NCI-H2107 (cell line): ENCODE measurements at places on chromosomes 4 and X.

DNA sequence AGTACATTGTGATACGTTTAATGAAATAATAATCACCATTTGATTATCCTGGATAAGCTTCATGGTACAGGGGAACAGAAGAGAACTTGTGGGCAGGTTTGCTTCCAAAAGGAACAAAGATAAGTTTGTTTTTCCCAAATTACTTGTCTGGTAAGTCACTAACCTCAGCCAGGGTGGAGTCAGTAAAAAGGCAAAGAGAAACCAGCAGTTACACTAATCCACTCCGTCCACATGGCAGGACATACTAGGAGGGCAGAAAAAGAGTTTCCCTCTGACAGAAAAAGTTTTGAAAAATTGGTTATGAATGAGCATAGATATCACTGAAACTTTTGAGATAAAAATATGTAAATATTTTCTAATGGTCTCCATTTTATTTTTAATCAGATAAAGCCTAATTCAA is 285.9 kb downstream of the IL15 start:
- DNase-seq, result no peak

DNA sequence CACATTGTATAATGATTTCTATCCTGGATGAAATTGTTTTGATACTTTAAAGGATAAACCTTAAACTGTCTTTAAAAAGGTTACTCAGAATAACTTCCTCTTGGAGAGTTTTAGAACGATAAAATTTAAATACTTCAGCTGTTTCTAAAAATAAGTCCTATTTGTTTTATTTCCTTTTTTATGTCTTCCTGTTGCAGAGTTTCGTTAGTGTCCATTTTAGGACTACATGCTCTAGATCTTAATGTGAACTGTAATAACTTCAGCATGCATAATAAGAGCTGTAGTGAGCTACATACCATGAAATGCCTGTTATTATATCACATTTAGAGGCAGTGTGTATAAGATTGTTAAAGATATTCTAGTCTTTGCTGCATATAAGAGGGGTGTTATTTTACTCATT is 14.6 kb downstream of the ATP10D start:
- no peak for DNase-seq

DNA sequence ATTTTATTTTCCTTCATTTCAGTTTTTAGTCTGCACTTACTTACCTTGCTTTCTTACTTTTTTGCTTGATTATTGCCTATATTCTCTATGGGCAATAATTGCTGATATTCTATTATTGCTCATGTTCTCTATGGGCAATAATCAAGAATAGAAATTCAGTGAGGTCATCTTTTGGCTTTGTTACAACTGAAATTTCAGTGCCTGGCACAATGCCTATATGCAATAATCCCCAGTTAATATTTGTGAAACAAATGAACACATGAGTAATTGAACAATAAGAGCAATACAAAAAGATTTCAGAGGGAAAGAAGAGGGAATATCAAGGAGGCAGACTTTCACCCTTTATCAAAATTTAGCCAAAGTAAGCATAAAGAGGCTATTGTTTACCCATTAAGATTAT is 48.6 kb upstream of the ARSJ start:
- DNase-seq, result no peak

GRCh38 chrX:23890933-23891332 is 16.8 kb downstream of the APOO start:
- DNase-seq, result no peak

- DNase-seq, result no peak
Observed at GRCh38 chr4:7457201-7458065, 22.7 kb upstream of the PSAPL1 start.

- no peak for DNase-seq
Observed at GRCh38 chr4:109648266-109648996, 54.8 kb downstream of the CASP6 start.

DNA sequence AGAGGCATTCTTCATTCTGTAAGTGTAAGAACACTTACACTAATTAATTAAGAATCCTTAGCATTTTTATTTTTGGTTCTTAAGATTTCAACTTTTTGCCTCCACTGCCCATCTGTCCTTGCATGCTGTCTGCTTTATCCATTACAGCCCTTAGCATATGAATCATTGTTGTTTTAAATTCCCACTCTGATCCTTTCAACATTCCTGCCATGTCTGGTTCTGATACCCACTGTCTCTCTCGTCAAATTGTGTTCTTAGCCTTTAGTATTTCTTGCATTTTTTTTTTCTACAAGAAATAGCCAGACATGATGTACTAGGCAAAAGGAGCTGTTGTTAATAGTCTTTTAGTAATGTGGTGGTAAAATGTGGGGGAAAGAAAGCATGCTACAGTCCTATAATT is 1360.0 kb downstream of the TECRL start:
- DNase-seq, result no peak

- DNase-seq, result peak; percentile 20
Observed at GRCh38 chrX:151396042-151396824, 773 bp upstream of the VMA21 start.

DNA sequence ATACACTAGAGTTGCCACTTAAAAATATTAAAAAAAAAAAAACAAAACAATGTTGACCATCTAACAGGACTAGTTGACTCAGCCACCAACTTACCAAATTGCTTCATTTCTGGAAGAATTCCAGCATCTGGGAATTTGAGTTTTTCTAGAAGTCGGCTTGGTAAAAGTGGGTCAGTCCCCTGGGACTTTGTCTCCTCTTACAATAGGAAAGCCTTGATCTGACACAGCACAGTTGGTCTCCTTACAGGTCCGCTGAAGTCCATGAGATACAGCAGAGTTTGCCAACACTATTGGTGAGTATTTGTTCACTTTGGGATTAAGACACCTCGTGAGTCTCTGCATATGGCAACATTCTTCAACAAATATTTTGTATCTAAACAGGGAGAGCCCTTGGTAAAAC is 18.2 kb upstream of the DDIT4L start:
- no peak for DNase-seq

DNA sequence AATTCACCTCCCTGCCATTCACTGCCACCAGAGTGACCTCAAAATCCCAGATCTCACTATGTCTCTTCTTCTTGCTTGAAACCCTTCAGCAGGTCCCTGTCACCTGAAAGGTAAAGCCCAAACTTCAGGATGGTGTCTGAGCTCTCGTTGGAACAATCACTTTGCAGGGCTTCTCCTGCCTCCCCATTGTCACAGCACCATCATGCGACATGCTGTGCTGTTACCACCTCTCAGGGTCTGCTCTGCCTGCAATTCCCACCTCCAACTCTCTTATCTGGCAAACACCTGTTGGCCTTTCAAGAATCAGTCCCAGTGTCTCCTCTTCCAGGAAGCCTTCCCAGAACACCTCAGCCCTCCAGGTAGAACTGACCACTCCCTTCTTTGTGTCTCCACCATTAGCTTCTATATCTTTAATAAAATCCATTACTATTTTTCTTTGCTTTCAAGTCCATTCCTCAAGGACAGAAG is 46.2 kb downstream of the SEL1L3 start:
- DNase-seq, result no peak

DNA sequence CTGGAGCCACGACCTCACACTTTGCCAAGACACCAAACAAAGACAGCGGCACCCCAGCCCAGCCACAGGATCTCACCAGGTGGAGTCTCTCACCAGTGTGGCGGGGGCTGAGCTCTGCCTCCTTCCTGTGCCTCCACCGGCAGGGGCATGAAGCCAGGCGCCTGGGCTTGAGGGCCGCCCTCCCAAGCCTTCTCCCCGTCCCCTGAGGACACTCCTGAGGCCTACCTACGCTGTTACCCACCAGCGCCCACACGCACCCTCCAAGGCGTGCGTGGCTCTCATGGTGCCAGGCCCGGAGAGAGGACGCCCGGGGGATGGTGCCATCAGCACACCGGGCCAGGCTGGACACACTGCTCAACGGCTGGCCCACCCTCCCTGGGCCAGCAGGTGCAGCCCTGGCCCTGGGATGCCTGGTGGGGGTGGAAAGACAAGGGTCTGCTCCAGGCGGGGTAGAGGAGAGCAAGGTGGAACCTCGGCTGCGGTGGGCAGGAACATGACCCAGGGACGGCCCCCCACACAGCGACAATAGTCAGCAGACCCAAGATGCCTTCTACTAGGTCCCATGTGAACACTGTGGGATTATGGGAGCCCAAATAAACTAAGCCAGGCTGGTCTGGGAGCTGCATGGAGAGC is 22.1 kb downstream of the NELFA start:
- no peak for DNase-seq

DNA sequence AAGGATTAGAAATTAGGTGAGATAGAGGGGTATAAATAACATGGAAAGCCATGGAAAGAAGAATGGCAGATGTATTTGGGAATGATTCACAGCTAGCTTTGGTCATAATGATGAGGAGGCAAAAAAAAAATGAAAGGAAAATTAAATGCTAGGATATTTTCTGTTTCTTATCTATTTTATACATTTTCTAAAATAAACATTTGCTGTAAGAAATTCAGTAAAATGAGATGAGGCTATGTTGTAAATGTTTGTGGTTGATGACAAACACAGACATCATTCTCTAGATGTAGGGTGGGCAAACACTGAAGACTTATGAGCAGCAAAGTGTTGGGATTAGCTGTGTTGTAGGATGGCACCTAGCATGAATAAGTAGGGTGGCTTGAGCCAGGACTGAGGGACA is 407.1 kb downstream of the IL15 start:
- DNase-seq, result no peak

DNA sequence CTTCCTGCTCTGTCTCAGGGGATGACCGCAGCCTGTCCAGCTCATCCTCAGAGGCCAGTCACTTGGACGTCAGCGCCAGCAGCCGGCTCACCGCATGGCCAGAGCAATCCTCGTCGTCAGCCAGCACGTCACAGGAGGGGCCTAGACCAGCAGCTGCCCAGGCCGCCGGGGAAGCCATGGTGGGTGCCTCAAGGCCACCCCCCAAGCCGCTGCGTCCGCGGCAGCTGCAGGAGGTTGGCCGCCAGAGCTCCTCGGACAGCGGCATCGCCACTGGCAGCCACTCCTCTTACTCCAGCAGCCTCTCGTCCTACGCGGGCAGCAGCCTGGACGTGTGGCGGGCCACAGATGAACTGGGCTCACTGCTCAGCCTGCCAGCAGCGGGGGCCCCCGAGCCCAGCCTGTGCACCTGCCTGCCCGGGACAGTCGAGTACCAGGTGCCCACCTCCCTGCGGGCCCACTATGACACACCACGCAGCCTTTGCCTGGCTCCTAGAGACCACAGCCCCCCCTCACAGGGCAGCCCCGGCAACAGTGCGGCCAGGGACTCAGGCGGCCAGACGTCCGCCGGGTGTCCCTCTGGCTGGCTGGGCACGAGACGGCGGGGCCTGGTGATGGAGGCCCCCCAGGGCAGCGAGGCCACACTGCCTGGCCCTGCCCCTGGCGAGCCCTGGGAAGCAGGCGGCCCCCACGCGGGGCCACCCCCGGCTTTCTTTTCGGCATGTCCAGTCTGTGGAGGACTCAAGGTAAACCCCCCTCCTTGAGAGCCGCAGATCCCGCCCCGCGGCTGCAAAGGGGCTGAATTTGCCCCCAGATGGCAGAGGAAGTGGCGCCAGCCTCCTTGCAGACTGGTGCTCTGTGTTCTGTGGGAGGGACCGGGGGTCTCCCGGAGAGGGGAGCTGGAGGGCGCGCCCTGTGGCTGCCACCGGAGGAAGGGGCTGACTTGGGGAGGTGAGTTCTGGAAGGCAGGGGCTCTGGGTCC is 29.9 kb downstream of the DOK7 start:
- no peak for DNase-seq

GRCh38 chr4:8198206-8198905 is 734 bp upstream of the SH3TC1 start:
- no peak for DNase-seq

GRCh38 chrX:20609916-20610415 is 343.3 kb upstream of the RPS6KA3 start:
- DNase-seq, result no peak

GRCh38 chr4:83552924-83553323 is 17.0 kb downstream of the GPAT3 start:
- no peak for DNase-seq

DNA sequence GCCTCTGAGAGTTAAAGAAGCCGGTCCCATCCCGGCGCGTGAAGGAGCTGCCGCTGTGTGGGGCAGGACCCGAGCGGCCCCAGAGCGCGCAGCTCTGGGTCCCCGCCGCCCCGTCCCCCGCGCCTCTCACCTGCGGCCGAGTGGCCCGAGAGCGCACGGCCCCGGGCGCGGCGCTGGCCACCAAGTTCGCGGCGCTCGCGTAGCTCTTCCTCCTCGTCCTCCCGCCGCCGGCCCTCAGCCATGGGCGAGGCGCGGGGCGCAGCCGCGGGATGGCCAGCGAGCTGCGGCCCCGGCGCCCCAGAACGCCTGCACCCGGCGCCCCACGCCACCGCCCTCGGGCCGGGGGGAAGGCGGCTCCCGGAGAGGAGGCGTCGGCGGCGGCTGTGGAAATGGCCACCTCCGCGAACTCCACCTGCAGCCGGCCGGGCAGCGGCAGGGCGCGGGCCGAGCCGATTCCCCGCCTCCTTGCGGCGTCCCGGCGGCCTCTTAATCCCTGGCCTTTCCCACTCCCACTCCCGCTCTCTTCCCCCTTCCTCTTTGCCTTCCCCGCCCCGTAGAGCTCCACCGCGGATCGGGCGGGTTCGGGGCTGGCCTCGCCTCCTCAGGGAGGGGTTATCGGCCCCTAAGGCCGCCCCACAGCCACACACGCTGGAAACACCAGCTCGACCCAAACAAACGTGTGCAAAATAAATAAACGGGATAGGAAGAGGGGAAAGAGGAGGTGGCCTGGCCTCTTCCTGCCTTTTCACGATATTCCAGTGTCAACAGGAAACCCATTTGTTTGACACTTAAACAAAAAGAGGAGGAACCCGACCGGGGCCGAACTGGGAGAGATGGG is at the start of gene SH3D19:
SH3D19 (minus strand) TSS at position 495 of the 838 bp plus-strand sequence; CDS start at position 242, 253 bp downstream.
- no peak for DNase-seq

GRCh38 chr4:67256388-67257043 is 288.8 kb downstream of the CENPC start:
- no peak for DNase-seq

DNA sequence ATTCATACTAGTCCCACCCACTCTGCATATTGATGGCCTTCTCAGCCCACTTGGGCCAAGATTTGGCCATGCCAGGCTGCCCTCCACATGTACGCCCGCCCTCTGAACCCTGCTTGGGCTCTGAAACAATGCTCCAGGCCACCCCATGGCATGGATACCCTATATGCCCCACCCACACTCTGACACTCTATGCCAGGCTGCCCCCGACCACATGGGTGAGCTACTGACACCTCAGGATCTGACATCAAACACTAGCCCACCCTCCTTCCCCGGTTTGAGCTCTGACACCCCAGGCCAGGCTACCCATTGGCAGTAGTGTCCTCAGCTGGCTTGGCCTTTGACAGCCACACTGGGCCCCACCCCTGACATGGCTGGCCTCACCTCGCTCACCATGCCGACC is 69.5 kb downstream of the HPRT1 start:
- no peak for DNase-seq

GRCh38 chr4:42150653-42151567 is 1.5 kb downstream of the BEND4 start:
- peak; percentile 7 for DNase-seq
